ENCODE measurements at places on chromosomes 12 and 14. TPM values are rescaled to one million over a fixed set of nuclear protein-coding genes. Genes with fewer than 3 reads are reported as not detected.

The ACACB gene
- total RNA-seq, result 517 TPM

DNA sequence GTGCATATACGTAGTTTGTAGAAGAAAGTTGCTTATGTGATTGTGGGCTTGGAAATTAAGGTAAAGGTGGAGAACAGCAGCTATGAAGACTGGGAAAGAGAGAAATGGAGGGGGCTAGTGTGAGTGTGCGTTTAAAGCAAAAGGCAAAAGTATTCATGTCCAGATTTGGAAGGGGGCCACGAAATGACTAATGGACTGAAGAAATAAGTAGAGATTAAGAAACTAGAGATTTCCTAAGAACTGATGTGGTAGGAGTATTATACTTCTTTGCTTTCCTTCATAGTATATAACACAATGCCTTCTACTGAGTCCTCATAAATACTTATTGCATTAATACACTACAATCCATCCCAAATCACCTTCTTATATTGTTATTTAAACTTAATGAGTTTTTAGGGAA is 298.6 kb upstream of the NOVA1 start:
- H3K27ac ChIP-seq, result no peak overlapping the region
- no peak overlapping the region for H3K4me3 ChIP-seq
- DNase-seq, result no peak
- H3K27me3 ChIP-seq, result no peaks in the 10 kb centered on the region

GRCh38 chr12:75447691-75448393 is 32.7 kb upstream of the GLIPR1 start:
- H3K36me3 ChIP-seq, result no peaks in the 10 kb centered on the region
- H3K27me3 ChIP-seq, result peaks cover 2% of the 10 kb centered on the region
- no peak overlapping the region for H3K27ac ChIP-seq
- H3K4me3 ChIP-seq, result no peak overlapping the region
- H3K4me1 ChIP-seq, result no peaks in the 10 kb centered on the region
- DNase-seq, result no peak

DNA sequence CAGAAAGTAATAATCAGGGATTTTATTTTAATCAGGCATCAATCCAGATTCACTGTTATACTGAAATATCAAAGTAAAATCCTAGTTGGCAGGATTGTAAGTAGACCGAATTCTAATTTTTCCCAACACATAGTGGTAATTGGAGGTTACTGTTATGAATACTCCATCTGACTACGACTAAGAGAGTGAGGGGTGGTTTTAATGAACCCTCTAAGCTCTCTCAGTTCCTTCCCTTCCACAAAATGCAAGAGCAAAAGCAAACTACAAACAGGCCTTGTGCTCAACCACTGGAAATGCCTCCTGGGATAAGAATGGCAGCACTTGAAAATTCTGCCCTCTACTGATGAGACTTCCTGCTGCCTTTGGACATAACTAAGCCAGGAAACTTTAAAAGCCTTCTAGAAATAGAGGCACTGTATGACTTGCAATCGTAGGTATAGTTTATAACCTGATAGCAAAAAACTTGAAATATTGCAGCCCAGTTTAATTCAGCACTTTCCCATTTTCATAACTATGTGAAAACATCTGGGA is 184.8 kb downstream of the SLC16A7 start:
- DNase-seq, result no peak
- H3K36me3 ChIP-seq, result no peaks in the 10 kb centered on the region
- no peak overlapping the region for H3K4me3 ChIP-seq

The TPH2 gene
- total RNA-seq, result not detected

GRCh38 chr12:17992002-17992656 is 97.9 kb downstream of the RERGL start:
- no peaks in the 10 kb centered on the region for H3K27me3 ChIP-seq
- no peaks in the 10 kb centered on the region for H3K4me1 ChIP-seq
- no peaks in the 10 kb centered on the region for H3K36me3 ChIP-seq
- no peak for DNase-seq
- H3K27ac ChIP-seq, result no peak overlapping the region

The MIS18BP1 gene
- 18.0 TPM for total RNA-seq

GRCh38 chr12:115144425-115144824 is 460.4 kb upstream of the TBX3 start:
- H3K27me3 ChIP-seq, result no peaks in the 10 kb centered on the region
- no peak overlapping the region for H3K4me3 ChIP-seq
- no peaks in the 10 kb centered on the region for H3K36me3 ChIP-seq
- no peak for DNase-seq
- no peak overlapping the region for H3K27ac ChIP-seq

DNA sequence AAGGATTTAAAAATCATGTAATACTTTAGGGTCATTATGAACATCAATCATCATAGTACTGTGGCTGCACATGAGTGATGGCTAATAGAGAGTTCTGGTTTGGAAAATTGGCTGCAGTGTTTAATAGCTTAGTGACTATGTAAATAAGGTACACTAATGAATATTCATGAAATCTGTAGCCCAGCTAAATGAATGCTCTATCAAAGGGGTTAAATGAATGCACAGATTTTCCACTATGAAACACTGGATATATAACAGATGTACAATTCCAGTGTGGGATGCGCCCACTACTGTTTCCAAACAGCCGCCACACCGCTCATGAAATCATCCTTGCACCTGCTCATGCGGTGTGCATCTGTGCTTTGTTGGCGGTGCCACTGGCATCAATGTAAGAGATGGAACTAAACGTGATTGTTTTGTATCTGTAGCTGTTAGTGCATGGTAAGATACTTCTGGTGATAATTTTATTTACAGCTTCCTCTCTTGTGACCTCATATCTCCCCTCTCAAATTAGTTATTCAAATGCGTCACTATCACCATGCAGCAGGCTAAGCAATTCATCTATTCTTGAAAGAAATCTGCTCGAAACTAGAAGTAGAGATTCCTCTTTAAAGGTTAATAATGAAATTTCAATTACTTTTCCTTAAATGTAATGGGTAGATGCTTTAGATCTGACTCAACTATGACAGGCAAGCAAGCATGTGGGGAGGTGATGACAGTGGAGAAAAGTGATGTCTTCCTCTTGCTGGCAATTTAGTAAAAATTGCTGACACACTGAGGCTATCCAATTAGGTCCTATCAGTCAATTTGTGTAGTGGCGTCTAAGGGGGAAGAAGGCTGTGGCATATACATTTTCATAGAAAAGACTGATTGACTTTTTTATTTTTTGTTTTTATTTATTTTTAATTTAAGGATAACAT is 433.6 kb downstream of the AEBP2 start:
- DNase-seq, result no peak
- no peaks in the 10 kb centered on the region for H3K36me3 ChIP-seq
- no peak overlapping the region for H3K27ac ChIP-seq
- H3K4me3 ChIP-seq, result no peak overlapping the region
- no peaks in the 10 kb centered on the region for H3K4me1 ChIP-seq

The SUSD6 gene
- 55.7 TPM for total RNA-seq

DNA sequence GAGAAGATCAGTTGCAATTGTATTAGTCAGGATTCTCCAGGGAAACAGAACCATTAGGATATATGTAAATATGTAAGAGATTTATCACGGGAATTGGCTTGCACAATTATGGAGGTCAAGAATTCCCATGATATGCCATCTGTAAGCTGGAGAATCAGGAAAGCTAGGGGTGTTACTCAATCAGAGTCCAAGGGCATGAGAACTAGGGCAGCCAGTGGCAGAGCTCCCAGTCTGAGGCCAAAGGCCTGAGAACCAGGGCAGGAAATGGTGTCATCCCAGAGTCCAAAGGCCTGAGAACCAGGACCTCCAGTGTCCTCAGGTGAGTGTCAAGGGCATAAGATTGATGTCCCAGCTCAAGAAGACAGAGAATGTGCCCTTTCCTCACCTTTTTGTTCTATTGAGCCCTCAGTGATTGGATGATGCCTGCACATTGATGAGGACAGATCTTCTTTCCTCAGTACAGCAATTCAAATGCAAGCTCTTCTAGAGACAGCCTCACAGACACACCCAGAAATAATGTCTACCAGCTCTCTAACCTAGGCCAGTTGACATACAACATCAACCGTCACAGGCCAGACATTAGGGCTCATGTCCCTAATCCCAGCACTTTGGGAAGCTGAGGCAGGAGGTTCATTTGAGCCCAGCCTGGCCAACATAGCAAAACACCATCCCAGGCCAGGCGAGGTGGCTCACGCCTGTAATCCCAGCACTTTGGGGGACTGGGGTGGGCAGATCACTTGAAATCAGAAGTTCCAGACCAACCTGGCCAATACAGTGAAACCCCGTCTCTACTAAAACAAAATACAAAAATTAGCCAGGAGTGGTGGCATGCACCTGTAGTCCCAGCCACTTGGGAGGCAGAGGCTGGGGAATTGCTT is 34.9 kb upstream of the ZNF740 start:
- no peaks in the 10 kb centered on the region for H3K27me3 ChIP-seq
- H3K27ac ChIP-seq, result no peak overlapping the region
- no peak for DNase-seq
- H3K36me3 ChIP-seq, result no peaks in the 10 kb centered on the region

- peak overlapping the region; percentile 79 for H3K4me3 ChIP-seq
- H3K27me3 ChIP-seq, result no peaks in the 10 kb centered on the region
- DNase-seq, result no peak
- peak overlapping the region; percentile 93 for H3K27ac ChIP-seq
- no peaks in the 10 kb centered on the region for H3K36me3 ChIP-seq
These were observed 1.6 kb downstream of the PYM1 start for GRCh38 chr12:55925870-55926737.

GRCh38 chr12:130253866-130254265 is 83.8 kb upstream of the PIWIL1 start:
- no peaks in the 10 kb centered on the region for H3K4me1 ChIP-seq
- H3K4me3 ChIP-seq, result no peak overlapping the region
- no peak for DNase-seq
- H3K27me3 ChIP-seq, result no peaks in the 10 kb centered on the region

DNA sequence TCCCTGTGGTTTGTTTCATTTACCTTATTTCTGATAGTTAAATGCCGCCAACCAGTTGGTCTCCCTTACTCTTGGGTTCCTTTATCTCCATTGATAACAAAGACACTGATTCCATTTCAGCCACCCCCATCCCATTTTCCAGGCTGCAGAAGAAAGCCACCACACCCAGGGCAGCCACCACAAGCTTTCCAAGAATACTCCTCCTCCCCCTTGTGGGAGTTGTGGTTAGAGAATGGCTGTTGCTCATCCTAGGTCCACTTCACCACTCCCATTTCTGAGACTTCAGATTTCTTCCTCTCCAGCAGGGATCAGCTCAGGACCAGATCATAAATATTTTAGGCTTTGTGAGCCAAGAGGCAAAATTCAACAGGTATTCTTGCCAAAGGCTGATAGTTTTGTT is 73.9 kb downstream of the ANO4 start:
- no peaks in the 10 kb centered on the region for H3K27me3 ChIP-seq
- no peaks in the 10 kb centered on the region for H3K4me1 ChIP-seq
- no peak for DNase-seq
- H3K27ac ChIP-seq, result no peak overlapping the region
- no peaks in the 10 kb centered on the region for H3K36me3 ChIP-seq

GRCh38 chr12:8958066-8958465 is 8.6 kb upstream of the M6PR start:
- no peaks in the 10 kb centered on the region for H3K4me1 ChIP-seq
- H3K27ac ChIP-seq, result no peak overlapping the region
- no peak overlapping the region for H3K4me3 ChIP-seq
- H3K27me3 ChIP-seq, result no peaks in the 10 kb centered on the region
- DNase-seq, result no peak

The CRIP1 gene
- total RNA-seq, result 31.6 TPM

The PLA2G1B gene
- total RNA-seq, result not detected

The FGF6 gene
- not detected for total RNA-seq

The B3GNT4 gene
- 0.30 TPM for total RNA-seq

DNA sequence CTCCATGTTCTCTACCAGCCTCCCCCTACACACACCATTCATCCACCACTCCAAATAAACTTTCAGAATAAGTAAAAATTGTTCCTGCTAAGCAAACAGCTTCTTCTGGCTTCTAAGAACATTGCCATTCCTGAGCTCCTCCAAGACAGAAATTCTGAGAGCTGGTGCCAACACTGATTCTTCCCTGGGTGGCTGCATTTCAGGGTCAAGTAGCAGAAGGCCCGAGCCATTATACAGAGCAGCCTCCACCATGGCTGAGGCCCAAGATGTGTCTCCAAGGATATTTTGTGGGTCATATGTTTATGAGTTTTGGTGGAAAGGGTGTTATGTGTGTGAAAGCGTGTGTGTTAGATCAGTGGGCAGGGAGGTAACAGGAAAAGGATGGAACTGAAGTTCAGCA is 3.5 kb upstream of the RND1 start:
- peaks cover 10% of the 10 kb centered on the region for H3K27me3 ChIP-seq
- H3K4me1 ChIP-seq, result no peaks in the 10 kb centered on the region

The RILPL2 gene
- total RNA-seq, result 5.7 TPM

GRCh38 chr14:71687166-71687831 is 244.9 kb upstream of the RGS6 start:
- DNase-seq, result no peak
- peaks cover 49% of the 10 kb centered on the region for H3K36me3 ChIP-seq
- H3K27ac ChIP-seq, result no peak overlapping the region
- peaks cover 4% of the 10 kb centered on the region for H3K4me1 ChIP-seq
- H3K27me3 ChIP-seq, result no peaks in the 10 kb centered on the region

DNA sequence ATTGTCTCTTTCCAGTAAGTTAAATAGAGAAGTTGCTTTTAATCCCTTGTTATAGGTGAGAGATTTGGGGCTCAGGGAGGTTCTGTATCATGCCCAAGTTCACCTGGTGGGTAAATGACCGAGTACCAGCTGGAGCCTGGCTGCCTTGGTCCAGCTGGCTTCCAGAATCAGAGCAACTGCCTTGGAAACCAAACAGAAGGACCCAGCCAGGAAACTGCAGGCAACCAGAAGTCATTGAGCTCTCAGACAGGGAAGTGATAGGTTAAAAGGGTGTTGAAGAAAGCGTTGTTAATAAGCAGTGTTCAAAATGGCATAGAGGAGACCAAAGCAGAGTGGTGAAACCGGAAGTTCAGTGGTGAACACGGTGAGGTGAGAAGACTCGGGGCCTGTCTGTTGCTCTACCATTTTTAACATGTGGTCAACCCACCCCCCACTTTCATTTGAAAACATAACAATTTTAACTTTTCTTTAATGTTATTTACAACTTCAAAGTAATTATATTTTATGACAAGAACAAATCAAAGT is 54.9 kb downstream of the PLEKHG7 start:
- no peak overlapping the region for H3K27ac ChIP-seq
- no peaks in the 10 kb centered on the region for H3K4me1 ChIP-seq
- no peaks in the 10 kb centered on the region for H3K27me3 ChIP-seq
- no peaks in the 10 kb centered on the region for H3K36me3 ChIP-seq
- no peak for DNase-seq

The RNASE1 gene
- 430 TPM for total RNA-seq

GRCh38 chr14:30906752-30907658 is 32.6 kb downstream of the COCH start:
- no peak overlapping the region for H3K27ac ChIP-seq
- peaks cover 54% of the 10 kb centered on the region for H3K36me3 ChIP-seq
- no peak overlapping the region for H3K4me3 ChIP-seq
- no peak for DNase-seq

- peaks cover 9% of the 10 kb centered on the region for H3K27me3 ChIP-seq
- H3K4me1 ChIP-seq, result no peaks in the 10 kb centered on the region
- no peak overlapping the region for H3K27ac ChIP-seq
- no peak for DNase-seq
These were observed 21.0 kb upstream of the MYL2 start for GRCh38 chr12:110941391-110941790.
